Motor neuron (in vitro differentiated cells): ENCODE measurements at places on chromosomes 7 and 10.

DNA sequence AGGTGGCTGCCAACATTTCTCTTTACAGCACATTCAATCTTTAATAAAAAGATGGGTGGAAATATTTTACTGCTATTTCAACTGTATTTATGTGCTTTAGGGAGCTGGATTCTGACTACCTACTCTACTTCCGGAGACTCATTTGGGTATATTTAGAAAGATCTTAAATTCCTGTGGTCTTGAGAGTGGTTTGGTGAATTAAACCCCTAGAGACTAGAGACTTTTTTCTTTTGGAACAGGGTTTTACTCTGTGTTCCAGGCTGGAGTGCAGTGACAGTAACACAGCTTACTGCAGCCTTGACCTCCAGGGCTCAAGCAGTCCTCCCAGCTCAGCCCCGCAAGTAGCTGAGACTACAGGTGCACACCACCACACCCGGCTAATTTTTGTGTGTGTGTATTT is 79.0 kb upstream of the HABP2 start:
- ATAC-seq = no peak

DNA sequence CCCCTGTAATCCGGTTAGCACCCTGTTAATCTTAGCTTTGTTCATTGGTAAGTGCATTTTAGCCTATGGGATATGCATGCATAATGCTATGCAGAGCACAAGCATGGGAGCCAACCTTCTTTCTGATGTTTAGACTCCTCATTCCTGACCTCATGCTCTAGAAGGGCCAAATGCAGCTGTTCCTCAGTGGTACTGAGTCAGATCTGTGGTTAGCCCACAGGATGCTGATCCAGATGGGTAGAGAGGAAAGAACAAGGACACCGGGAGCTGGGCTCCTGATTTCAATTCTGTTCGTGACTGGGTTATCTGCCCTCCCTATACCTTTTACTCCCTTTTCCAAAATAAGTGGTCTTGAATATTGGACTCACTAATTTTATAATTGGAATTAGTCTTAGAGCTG is 31.7 kb upstream of the C10orf90 start:
- ATAC-seq = no peak

DNA sequence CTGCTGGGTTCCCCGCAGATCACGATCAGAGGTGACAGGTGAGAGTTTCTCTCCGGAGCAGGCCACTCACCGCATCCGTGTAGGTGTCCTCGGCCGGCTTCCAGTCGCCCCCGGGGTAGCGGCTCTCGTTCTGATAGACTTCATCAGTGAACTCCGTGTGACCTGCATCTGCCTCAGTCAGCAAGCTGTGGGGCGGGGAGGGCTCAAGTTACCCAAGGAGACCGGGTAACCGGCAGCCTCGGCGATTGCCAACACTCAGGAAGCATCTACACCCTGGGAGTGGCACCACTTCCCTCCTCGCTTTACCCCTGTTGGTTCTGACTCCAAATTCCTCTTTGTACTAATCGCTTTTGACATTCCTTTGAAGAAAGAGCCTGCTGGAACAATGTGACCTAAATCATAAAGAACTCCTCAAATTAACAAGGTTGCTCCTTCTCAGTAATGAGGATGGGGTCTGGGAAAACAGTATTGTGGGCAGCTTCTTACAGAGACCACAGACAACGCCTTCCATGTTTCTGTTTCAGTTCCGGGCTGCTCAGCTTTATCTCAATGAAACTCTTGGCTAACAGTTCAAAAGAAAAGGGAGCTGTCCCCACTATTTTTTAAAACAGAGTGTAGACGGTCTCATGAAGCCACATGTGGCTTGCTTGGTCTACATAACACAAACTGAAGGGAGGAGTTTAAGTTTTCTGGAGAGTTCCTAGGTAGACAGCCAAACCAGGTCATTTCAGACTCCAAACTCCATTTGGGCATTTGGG is 118.1 kb downstream of the MYOF start:
- no peak for ATAC-seq

GRCh38 chr7:98729121-98729520 is 112.0 kb downstream of the NPTX2 start:
- no peak for ATAC-seq

DNA sequence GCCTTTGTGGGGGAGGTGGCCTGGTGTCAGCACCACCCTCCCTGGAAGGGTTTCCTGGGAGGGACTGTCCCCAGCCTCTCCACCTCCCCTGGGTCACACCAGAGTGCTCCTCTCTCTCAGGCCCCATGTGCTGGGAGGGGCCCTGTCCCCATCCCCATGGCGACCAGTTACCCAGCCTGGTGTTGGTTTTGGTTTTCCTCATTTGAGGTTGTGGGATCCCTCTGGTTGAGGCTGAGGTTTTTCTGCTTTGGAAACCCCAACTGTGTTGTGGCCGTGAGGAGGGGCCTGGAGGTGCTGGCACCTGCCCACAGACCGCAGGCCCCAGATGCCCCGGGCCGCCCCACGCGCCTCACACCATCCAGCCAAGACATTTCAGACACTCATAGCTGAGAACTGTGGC is 106.3 kb downstream of the GRK5 start:
- no peak for ATAC-seq

GRCh38 chr10:7251696-7252465 is 159.0 kb downstream of the SFMBT2 start:
- ATAC-seq = no peak

GRCh38 chr10:86411281-86411841 is 44.8 kb upstream of the GRID1 start:
- ATAC-seq = peak; percentile 97

- ATAC-seq = no peak
Measured at GRCh38 chr7:85176197-85176596, 10.7 kb downstream of the SEMA3D start.
